ENCODE measurements at places on chromosomes 13 and 19.

GRCh38 chr13:73465617-73465971, 406.8 kb downstream of the KLF5 start:
- peak; percentile 91 for DNase-seq

DNA sequence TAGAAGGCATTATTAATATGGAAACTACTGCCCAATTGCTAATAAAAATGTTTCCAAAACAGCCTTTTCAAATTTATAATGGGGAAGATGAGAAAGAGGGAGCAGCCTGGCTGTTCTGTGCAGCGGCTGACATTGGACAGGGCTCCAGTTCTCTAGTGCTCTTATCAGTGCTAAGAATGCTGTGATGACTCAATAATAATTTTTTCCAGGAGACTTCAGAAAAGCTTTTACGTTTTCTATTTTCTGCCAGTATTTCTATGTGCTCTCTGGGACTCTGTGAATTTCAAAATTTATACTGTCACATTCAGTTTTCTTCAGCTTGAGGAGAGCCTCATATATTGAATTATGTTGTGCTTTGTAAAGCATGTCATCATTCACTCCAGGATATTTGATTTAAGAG, 209.6 kb downstream of the VWA8 start:
- DNase-seq: peak; percentile 61

GRCh38 chr13:98761126-98761985, 8.9 kb upstream of the SLC15A1 start:
- DNase-seq: peak; percentile 84

DNA sequence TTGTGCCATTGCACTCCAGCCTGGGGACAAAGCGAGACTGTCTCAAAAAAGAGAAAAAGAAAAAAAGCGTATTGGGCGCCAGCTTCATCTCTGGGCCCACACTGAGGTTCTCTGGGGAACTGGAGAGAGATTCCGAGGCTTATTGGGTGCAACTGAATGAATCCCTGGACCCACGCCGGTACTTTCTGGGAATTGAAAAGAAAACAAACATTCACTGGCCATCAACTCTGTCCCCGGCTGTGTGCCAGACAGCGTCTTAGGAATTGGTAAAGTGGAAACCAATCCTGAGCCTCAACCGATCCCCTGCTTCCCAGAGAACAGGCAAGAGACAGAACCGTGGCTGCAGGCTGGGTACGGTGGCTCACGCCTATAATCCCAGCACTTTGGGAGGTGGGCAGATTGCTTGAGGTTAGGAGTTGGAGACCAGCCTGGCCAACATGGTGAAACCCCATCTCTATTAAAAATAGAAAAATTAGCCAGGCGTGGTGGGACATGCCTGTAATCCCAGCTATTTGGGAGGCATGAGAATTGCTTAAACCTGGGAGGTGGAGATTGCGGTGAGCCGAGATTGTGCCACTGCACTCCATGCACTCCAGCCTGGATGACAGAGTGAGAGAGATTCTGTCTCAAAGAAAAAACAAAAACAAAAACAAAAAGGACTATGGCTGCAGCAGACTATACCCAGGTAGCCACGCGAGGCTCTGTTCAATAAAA, 8.6 kb downstream of the ANO8 start:
- no peak for DNase-seq

- peak; percentile 3 for DNase-seq
Measured at GRCh38 chr13:39765801-39766463, 110.5 kb downstream of the COG6 start.

DNA sequence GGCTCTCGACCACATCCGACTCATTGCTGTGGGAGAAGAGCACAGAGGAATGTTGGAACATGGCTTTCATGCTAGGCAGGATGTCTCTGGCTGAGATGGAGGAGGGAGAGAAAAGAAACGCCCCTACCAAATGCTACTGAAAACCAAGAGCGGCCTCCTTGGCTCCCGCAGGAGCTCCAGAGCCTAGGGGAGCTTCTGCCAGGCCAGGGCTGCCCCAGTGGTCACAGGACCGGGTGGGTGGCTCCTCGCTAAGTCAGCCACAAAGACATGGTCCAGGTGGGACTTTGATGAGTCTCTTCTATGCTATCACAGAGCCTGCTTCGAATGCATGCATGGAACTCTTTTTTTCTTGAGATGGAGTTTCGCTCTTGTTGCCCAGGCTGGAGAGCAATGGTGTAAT, 6.7 kb downstream of the LONP1 start:
- DNase-seq: no peak

- no peak for DNase-seq
Measured at GRCh38 chr19:54154603-54155345, 4.7 kb downstream of the LENG1 start.

DNA sequence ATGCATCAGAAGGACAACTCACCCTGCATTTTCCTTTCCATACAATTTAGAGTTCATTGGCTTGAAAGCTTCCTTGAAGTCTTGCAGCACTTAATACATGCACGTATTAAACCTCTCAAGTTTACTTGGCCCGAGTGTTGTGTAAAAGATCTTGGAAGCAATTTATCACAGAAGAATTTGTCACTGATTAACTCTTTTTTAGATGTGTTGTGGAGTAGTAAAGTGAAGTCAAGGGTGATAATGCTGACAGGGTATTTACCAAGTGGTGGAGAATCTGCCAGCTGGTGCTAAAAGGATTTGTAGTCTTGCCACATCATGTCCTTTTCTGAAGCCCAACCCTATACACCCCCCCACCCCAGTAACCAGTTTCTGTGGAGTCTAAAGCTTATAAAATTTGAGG, 421.0 kb upstream of the MIR17HG start:
- DNase-seq: no peak

GRCh38 chr13:49258089-49258796, 10.5 kb downstream of the CDADC1 start:
- peak; percentile 74 for DNase-seq

DNA sequence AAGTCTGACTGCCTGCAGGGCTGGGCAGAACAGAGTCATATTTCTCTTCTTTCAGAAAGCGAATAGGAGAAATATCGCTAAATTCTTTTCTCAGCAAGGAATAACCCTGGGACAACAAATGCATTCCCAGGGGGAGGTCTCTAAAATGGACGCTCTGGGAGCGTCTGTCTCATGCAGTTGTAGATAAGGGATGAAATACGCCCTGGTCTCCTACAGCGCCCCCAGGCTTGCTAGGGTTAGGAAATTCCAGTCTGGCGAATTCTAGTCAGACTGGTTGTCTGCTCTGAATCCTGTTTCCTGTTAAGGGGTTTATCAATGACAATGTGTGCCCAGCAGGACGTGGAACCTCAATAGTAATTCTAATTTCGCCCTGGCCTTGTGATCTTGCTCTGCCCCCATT, 1214.1 kb downstream of the DIAPH3 start:
- DNase-seq: peak; percentile 20

- DNase-seq: no peak
Measured at GRCh38 chr19:14019100-14019499, 8.8 kb upstream of the RLN3 start.

DNA sequence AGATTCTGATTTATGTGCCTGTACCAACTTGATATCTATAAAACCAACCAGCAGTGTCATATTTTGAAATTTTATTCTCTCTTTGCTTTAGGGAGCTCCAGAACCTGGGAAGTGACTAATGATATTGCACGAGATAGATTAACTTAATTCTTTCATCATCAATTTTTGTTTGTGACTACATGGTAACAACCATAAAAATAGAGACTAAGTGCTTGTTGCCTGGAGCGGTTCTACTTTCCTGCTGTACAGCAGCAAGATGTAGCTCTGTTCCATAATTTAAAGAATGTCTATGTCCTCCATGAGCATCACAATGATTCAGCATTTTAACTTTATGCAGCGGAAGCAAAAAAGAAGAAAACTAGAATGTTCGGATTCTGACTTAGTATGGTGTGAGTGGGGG, 275.6 kb downstream of the KLF5 start:
- no peak for DNase-seq

DNA sequence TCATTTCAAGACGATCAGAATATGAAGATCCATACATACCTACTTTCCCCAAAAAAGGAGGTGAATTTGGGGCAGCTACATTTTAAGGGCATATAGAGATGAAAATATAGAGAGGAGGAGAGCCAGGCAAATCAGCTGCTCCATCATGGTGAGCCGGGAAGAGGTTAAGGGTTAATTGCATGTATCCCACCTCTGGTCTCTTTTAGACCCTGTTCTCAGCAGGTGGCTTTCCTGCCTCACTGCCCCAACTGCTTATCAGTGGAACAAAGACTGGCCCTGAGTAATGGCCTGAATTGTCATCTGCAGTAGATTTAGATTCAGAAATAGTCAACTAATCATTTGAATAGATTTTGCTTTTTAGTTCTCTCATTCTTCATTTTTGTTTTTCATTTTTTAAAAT, 206.6 kb downstream of the SPRY2 start:
- no peak for DNase-seq

DNA sequence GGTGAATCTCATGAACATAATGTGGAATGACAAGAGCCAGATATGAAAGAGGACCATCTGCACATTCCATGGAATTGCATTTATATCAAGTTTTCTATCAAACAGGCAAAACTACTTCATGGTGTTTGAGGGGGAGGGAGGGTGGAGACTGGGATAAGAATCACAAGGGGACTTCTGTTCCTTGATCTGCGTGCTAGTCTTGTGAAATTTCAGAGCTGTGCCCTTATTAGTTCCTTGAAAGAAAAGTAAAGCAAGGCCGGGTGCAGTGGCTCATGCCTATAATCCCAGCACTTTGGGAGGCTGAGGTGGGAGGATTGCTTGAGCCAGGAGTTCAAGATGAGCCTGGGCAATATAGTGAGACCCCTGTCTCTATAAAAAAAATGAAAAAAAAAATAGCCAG, 30.2 kb upstream of the CEBPG start:
- DNase-seq: no peak

DNA sequence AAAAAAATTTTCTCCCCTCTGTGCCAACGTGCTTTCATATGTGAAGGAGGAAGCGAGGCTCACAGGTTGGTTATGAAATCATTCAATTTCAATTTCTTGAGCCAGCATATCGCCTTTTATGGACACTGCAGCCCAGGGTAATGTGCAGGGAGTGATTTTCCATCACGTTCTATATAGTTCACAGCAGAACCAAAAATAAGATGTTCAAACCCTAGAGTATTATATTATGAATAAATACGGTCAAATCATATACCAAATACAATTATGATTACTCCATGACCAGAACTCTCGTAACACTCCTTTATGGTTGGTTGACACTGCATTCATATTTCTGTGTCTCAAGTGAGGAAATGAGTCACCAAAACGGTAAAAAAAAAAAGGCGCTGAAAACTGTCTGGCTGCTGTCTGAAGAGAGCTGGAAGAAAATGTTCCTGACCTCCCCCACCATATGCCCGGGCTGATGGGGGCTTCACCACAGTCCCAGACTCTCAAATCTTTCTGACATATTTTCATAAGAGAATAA, 75.8 kb upstream of the UBAC2 start:
- DNase-seq: peak; percentile 46

GRCh38 chr13:98880677-98881076, 97.2 kb downstream of the DOCK9 start:
- no peak for DNase-seq
